Mesenchymal stem cell (in vitro differentiated cells and primary cell): ENCODE measurements at places on chromosomes 3 and 15.
A peak's percentile ranks its signal among the peaks of the same experiment; 100 is the strongest.

DNA sequence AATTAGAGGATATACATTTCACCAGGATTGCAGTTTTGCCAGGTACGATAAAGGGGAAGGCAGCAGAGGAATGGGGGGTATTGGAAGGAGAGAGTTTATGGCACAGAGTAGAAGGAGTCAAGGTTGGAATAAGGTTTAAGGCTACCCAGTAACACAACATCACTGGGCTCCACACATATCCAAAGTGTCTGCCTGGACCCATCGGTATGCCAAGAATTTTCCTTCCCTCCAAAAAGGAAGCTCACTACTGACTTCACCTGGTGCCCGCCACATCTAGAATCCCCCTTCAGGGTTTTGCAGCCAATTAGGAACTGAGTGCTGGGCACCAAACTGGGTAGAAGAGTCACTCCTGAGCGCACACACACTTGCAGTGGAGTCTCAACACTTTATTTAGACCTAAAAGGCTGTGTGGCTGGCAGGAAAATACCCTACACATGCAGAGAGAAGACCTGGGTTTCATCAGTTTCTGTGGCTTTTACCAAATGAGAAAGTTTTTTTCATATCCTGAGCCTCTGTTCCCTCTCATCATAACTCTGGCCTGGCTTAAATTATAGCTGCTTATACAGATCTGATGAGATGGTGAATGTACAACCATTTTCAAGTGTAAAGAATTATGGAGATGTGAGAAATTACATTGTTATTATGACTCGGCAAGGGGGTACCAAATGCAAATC is 190.8 kb upstream of the LPP start:
- DNase-seq = no peak

GRCh38 chr3:134647902-134648760 is 2.7 kb downstream of the KY start:
- no peak for DNase-seq

DNA sequence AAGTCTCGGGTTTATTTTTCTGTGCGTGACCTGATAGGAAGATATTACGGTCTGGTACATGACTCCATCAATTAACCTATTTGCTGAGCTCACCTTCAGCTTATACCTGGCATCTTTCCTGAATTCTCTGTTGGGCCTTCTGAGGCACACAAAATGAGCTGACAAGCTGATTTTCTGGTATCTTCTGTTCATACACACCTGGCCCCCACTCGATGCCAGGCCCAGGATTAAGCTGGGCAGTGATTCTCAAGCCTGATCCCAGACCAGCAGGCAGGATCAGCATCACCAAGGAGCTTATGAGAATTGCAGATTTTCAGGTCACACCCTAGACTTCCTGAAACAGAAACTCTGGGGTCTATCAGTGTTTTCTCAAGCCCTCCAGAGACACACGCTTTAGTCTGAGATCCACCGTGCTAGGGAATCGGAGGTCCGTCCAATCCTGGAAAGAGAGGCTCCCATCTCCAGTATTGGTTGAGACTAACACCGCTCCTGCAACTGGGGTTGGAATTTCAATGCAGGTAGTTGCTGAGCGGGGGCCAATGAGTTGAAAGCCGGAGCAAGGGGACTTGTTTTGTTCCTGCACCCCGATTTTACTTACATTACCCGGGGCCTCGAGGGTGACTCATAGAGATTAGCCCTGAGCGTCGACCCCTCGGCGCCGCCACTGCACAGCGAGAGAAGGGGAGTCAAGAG is 636 bp upstream of the EIF1B start:
- no peak for DNase-seq

DNA sequence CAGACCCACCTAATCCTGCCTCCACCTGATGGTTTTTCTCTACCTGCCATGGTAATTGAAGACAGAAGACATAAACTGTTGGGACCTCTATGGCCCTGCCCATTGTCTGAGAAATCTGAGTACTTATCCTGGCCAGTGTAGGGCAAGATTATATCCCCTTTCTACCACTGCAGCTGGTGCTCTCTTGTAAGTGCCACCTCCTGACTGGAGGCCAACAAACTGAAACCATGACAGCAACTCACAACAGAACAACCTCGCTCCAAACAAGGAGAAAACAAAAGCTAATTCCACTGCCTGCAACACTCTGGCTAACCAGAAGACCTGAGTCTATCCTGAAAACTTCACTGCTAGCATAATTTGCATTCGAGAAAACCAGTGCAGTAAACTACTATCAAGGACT is 82.9 kb downstream of the CLDN1 start:
- peak; percentile 36 for DNase-seq
